ENCODE measurements at places on chromosomes 11 and 22. TPM values are rescaled to one million over a fixed set of nuclear protein-coding genes. Genes with fewer than 3 reads are reported as not detected.

The TSSK2 gene
- total RNA-seq, result not detected

The MPZL2 gene
- 84.7 TPM for total RNA-seq

The PRRG4 gene
- total RNA-seq, result 15.8 TPM

The UBQLNL gene
- 0.25 TPM for total RNA-seq

The UPB1 gene
- not detected for total RNA-seq

The NOL12 gene
- 38.2 TPM for total RNA-seq

The SPI1 gene
- total RNA-seq, result 15.8 TPM

The BIK gene
- total RNA-seq, result 23.0 TPM

The OR5P2 gene
- not detected for total RNA-seq

The SLC22A24 gene
- total RNA-seq, result not detected

DNA sequence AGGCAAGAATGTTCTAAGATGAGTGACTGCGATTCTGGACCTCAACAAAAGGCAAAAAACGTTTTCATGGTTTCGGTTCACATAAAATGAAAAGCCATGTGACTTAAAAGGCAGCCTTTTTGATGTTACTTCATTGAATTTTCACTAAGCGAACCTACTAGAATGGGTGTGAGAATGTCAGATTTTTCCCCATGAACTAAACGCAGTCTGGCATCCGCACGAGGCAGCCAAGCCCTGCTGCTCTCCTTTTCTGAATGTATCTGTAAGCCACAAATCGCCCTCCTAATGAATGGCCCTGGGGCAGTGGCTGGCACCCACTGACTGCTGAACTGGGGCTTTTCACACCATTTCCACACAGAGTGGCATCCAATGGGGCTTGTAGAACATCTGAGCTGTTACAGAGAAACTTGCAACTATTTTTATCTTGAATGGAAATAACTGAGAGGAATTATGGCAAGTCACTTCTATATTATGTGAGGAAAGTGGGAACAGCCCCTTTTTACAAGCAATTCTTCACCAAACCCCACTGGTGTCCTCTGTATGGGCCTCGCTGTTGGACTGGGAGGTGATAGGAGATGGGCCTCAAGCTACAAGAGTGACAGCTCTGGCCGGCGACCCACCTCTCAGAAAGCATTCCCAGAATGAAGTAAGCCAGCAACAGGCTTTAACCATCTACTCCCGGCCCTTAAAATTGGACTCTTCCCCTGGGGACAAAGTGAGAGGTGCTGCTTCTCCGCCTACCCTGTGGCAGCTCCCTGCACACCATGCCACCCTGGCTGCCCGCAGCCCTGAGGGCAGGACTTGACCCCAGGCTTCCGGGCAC lies 29.4 kb downstream of the PPP2R1B start:
- DNase-seq, result no peak

- no peak for DNase-seq
These were observed 3.2 kb upstream of the CACNA1I start for GRCh38 chr22:39567135-39567946.

DNA sequence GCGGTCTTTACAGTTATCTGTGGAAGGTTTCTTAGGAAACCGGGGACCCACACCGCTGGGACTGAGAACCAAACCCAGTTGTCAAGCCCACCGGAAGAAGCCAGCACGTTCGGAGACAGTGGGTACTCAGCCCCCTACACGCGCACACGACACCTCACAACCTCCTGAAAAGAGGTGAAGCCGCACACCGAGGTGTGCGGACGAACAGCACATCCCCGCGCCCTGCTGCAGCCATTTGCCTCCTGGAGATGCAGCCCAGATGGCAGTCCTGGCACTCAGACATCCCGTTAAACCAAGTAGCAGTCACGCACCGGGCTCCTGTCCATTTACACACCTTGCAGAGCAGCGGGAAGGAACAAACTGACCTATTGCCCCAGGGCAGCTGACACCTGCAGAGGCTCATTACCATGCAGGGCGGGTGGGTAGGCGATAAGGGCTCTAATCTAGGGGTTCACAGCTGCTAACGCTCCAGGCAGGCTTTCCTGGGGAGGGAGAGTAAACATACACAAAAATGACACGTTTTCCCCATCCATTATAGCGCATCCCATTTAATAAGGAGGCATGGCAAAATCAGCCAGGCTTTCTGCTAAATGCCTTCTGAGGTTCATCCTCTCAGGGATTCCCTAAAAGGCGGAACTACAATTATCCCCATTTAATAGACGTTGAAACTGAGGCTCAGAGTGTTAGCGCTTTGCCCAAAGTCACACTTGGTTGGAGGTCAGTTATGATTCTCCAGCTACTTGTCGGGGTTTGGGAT lies 864 bp upstream of the EHBP1L1 start:
- peak; percentile 64 for DNase-seq

- DNase-seq, result no peak
These were observed 443.3 kb downstream of the BUD13 start for GRCh38 chr11:116329354-116330090.

- no peak for DNase-seq
These were observed 1.7 kb downstream of the E2F8 start for GRCh38 chr11:19239039-19239438.

DNA sequence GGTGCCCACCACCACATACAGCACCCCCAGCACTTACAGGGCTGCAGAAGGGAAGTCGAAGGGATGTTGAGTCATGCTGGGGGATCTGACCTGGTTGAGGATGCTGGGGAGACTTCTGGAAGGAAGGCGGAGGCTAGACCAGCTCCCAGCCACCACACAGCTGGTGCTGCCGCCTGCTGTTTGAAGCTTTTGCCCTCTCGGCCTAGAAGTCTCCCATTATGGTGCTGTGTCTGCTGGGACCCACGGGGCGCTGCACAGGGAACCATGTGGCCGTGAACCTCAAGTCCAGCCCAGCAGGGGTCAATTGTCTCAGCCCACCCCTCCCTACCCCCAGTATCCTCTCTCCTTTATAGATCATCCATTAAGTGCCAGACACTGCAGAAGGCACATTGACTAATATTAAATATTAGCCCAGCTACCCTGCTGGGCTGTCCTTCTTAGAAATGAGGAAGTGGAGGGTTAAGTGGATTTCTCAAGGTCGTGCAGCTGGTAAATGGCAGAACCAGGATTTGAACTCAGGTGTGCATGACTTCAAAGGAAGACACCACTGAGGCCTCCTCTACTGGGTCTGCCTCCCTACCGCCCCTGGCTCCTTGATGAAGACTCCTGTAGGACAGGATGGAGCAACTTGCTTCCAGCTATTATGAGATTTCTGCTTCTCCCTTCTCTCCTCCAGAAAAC lies 49.7 kb downstream of the CYTH4 start:
- no peak for DNase-seq

- no peak for DNase-seq
These were observed 29.1 kb upstream of the TMPRSS4 start for GRCh38 chr11:118047749-118048148.

- DNase-seq, result no peak
These were observed 80.6 kb upstream of the CARD18 start for GRCh38 chr11:105220121-105220520.

DNA sequence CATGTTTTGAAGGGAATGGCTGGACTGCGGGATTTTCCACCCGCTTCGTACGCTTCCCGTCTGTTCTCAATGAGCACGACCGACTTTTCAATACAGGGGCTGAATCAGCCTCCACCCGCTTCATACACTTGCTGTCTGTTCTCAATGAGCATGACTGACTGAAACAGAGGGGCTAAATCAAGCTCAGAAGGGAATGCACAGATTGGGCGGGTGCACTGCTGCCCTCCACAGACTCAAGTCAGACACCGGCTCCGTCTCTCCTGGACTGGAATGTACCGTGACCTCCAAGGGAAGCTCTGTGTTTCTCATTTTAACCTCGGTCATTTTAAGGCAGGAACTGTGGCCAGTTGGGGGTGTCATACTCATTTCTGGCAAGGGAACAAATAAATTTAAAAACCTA lies 48.5 kb downstream of the BRD1 start:
- no peak for DNase-seq

GRCh38 chr11:19660076-19660475 lies 52.6 kb upstream of the NAV2 start:
- no peak for DNase-seq

Measured in left colon (tissue), 2 donors.